ENCODE measurements at places on chromosomes 11 and 22. TPM values are rescaled to one million over a fixed set of nuclear protein-coding genes. Genes with fewer than 3 reads are reported as not detected.

MAPK8IP1 gene
- total RNA-seq: 15.6 TPM

GLYAT gene
- not detected for total RNA-seq

RIMBP3B gene
- 0.54 TPM for total RNA-seq

C11orf65 gene
- 1.3 TPM for total RNA-seq

CCDC87 gene
- 1.3 TPM for total RNA-seq

CYP2D6 gene
- total RNA-seq: 0.73 TPM

DNA sequence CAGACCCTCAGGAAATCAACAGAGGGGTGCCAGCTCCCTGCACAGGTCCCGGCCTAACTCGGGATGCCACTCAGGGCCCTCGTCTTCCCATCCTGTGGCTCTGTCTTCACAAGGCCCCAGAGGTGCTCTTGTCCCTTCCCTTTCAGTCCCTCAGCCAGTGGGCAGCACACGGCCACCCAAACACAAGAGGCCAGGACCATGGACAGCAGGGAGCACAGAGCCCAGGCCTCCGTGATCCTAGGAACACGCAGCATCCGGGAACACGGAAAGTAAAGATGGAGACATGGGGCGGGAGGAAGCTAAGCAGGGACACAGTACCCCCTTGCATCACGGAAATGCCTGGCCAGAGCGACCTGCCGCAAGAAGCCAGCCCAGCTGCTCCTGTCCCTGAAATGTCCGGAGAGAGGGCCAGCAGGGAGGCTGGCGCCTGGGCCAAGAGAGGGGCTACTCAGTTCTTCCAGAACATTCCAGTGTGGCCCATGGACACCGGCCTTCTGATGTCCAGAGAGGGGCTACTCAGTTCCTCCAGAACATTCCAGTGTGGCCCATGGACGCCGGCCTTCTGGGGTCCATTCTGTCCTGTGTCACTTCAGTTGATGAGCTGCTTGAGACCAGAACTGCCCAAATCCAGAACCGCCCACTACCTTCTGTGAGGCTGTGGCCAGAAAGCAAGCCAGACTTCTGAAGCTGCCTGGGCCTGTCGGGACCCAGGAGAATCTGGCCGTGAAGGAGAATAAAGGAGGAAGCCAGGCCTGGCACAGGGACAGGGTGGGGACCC lies 274.0 kb downstream of the BRD1 start:
- no peak for DNase-seq

- peak; percentile 10 for DNase-seq
Observed at GRCh38 chr11:14184028-14184940, 174.7 kb downstream of the RRAS2 start.

GRCh38 chr22:37384691-37385090 lies 42.6 kb downstream of the ELFN2 start:
- DNase-seq: no peak

GRCh38 chr11:122799406-122800105 lies 38.7 kb upstream of the CRTAM start:
- DNase-seq: no peak

- DNase-seq: no peak
Observed at GRCh38 chr22:19836512-19836911, 18.2 kb downstream of the GNB1L start.

DNA sequence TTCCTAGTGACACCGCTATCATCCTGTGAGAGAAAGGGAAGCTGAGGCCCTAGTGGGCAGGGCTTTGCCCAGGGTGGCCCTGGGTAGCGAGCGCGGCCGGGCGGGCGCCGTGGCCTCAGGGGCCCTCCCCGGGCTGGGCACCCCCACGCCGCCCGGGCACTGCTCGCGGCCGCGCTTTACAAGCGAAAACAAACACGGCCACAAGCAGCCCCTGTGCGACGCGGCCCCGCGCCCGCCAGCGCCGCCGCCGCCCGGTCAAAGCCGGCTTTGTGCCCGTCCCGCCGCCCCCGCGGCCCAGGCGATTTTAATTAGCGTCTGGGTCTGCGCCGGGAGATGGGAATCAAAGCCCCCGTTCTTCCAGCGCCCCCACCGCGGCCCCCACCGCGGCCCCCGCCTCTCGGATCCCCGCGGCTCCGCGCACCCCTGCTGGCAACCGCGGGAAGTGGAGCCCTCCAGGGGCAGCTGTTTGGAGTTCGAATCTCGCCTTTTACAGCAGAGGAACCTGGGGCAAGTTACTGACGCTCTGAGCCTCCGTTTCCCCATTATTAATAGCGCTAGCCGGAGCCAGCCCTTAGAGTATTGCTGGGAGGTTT lies 47.9 kb downstream of the CHRDL2 start:
- DNase-seq: peak; percentile 32

DNA sequence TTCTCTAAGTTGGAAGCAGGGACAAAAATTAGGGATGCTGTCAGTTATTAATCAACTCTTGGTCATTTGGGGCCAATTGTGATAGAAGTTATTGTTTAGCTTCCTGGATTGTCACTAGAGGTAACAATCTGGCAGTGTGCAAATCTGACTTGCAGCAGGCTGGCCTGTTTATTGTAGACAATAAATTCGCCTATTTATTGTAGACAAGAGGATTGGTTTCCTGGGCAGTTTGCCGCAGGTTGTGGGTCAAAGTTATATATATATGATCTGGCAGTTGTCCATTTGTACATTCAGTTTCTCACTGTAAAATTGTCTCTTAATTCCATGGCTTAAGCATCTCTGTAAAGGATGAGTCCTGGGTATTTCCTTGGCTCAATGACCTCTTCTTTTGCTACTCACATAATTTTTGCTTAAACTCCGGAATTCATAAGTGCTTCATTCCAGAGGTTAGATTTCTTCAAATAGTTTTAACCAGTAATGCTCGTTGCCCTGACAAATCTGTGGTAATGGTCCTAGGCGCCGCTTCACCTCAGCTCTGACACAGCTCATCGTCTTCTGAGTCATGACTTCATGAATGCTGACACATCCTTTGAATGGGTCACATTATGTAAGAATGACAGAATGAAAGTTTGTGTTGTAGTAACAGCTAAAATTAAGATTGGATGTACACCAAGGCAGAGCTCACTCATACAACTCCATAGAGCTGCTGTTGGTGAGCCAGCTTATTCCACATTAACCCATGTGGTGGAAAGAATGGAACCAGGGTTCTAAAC lies 7.8 kb upstream of the MMP3 start:
- no peak for DNase-seq

- no peak for DNase-seq
Observed at GRCh38 chr11:113475160-113475761, at the start of gene DRD2. TSS of gene DRD2 (minus strand) at chr11:113475398. CDS start at chr11:113424651, 50,747 bp downstream.

- DNase-seq: no peak
Observed at GRCh38 chr11:101459020-101459419, 124.8 kb downstream of the TRPC6 start.

DNA sequence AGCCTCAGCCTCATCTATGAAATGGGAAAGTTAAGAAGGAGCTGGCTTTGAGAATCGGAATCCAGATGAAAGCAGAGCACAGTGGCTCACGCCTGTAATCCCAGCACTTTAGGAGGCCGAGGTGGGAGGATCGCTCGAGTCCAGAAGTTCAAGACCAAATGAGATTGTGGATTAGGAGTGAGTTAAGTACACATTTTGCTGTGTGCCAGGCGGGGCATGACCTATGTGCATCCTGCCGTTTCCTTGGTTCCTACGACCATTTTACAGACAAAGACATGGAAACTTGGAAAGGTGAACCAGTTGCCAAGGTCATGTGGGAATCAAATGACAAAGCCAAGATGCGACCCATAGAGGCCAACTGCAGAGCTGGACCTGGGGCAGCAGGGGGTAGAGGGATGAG lies 4.2 kb downstream of the PLA2G3 start:
- peak; percentile 15 for DNase-seq

DNA sequence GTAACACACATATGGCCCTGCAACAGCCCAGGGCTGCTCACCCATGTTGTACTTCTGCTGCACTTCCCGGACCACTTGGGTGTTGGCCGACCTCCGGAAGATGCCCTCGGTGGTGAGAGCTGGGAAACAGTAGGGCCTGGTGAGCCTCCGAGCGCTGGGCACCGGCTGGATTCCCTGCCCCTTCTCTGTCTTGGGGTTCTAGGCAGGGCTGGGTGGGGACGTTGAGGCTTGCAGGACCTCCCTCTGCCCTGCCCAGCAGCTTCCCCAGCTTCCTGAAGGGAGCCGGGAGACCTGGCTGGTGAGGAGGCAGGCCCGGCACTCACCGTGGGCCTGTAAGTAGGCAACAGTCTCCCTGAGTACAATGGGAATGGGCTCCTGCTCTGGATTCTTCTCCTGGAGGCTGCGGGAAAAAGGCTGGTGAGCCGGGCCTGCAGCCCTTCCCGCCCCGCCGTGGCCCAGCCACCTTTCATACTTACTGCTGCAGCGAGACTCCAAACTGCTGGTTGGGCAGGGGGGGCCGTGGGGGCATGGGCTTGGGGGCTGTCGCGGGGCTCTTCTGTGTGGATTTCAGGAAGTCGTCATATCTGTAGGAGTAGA lies 20.2 kb downstream of the ARHGAP1 start:
- no peak for DNase-seq

GRCh38 chr22:50261615-50262459 lies at the start of gene MAPK12:
TSS of gene MAPK12 (minus strand) at chr22:50261683. CDS start at chr22:50261509, 174 bp downstream.
- no peak for DNase-seq

DNA sequence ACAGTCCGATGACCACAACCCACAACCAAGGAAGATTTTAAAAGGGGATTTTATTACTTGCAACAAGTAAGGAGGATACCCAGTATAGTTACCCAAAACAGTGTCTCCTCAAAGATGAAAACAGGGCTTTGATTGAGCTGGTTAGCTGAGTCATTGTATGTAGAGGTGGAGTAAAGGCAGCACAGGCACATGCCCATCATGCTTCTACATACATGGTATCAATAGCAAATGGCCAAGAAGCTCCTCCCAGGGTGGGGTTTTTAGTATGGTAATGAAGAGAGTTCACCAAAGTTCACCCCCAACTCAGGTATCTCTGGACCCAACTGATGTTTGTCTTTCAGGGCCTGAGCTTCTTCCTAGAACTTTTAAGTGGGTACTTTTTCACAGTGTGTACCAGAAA lies 157.1 kb upstream of the CEP126 start:
- DNase-seq: no peak

DNA sequence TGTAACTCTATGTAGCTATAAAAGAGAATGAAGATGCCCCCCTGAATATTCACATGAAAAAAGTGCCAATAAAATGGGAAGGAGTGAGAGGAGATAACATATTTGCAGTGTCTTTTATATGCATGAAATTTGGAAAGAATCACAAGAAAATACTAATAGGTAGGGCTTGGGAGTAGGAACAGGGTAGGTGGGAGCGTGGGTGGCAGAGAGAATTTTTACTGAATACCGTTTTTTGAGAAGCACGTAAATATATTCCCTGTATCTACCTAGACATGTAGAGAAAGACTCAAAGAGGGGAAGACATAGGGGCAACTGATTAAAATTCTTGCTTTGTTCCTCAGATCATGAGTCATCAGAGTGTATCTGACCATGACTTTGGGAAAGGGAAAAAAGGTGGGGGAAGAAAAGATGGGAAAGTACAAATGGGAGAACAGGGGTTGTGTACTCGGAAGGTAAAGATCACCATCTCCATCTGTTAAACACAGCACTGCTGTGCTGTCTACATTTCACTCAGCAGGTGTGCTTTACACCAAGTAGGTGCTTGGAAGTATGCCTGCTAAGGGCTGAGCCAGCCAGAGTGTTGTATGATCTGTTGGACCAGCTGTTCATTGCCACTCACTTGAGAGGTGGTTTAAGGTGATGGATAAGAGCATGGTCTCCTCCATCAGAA lies 16.0 kb downstream of the PRR5L start:
- DNase-seq: no peak

DNA sequence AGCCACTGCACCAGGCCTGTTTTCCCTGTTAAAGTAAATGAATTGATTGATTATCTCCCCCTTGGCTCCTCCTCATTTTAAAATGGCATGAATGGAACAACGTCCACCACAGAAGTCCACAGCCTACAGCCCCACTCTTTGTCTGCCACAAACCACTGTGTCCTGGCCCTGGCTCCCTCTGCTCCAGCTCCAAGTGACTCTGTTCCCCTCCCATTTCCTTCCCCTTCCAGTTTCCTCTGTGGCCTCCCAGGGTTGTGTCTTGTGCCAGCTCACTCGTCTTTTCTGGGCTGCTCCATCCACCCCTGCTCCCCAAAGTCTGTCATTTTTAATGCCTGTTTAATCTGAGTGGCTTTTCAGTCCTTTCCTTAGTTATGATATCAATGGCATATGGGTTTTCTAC lies 52.4 kb upstream of the CD5 start:
- DNase-seq: no peak

- DNase-seq: no peak
Observed at GRCh38 chr11:105156720-105157119, 17.2 kb upstream of the CARD18 start.

DNA sequence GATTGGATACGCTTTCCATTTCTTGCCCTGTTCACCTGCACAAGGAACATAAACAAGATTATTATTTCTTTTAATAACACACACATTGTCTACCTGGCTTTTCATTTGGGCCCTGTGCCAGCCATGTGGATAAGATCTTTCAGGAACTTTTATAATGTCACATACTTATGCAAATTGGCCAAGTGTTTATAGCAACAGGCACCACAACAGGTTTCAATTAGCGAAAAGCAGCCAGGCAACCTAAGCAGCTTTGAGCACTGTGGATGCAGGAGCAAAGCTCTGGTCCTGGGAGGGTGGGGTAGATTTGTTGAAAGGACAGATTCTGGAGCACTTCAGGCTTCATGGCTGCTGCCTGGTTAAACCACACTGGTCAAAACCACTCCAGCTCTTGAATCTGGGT lies 217.4 kb downstream of the BARX2 start:
- no peak for DNase-seq

Data from thyroid gland (tissue), 4 donors.